ENCODE measurements at places on chromosomes 4 and X. TPM values are rescaled to one million over a fixed set of nuclear protein-coding genes. Genes with fewer than 3 reads are reported as not detected.

DNA sequence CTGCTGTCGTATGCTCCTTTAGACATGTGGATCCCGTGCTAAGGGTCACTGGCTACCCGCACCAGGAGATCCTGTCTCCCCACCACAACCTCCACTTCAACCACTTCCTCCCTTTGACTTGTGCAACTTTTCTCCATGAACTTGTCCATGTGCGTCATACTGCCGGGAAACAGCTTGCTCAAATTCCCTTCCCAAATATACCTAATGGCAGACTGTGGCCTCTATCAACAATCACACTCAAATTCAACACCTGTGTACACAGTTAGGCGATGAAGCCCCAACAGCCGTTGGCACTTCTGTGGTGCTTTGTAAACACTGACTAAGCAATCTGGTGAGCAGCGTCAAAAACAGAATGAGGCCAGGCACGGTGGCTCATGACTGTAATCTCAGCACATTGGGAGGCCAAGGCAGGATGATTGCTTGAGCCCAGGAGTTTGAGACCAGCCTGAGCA, 49.5 kb downstream of the CD99L2 start:
- DNase-seq: no peak

PABPC5 gene
- not detected for total RNA-seq

GRCh38 chr4:15001869-15002658, at the start of gene CPEB2:
TSS of gene CPEB2 (plus strand) at chr4:15002481. CDS start at chr4:15002674, 193 bp downstream.
- peak; percentile 63 for DNase-seq

CD38 gene
- total RNA-seq: not detected

C4orf51 gene
- total RNA-seq: not detected

DNA sequence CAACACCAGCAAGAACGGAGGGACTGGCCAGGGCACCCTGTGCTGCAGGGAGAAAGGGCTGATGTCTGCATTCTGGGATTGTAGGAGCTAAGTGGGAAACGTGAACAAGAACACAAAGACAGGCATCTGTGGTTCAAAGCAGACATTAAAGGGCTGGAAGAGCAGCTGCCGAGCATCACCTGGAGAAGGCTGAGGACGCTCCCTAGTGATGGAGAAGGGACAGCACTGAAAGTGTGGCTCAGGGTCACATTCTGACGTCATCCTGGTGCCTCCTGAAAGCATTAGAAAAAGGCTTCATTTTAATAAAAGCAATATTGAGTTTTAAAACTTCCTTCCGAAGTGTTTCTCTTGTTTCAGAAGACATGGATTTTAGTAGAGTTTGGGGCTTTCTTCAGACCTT, 62.3 kb downstream of the CLDN22 start:
- no peak for DNase-seq

GRCh38 chr4:91298156-91298700, 1005.5 kb upstream of the GRID2 start:
- no peak for DNase-seq

DNA sequence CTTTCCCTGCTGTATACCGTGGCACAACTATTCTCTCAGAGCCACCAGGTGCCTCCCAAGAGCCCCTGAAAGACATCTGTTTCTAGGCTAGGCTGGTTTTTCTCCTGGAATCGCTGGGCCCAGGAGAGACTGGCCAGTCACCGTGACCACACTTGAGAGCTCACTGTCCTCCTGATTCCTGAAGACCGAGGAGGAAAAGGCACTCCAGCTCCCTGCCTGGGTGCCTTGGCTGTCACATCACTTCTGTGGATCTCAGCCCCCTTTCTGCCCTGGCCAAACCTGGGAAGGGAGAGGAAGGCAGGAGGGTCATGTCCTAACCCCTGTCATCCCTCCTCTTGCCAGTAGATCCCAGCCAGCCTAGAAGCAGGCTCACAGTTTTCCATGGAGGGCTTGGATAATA, 54.7 kb upstream of the LAS1L start:
- no peak for DNase-seq

DNA sequence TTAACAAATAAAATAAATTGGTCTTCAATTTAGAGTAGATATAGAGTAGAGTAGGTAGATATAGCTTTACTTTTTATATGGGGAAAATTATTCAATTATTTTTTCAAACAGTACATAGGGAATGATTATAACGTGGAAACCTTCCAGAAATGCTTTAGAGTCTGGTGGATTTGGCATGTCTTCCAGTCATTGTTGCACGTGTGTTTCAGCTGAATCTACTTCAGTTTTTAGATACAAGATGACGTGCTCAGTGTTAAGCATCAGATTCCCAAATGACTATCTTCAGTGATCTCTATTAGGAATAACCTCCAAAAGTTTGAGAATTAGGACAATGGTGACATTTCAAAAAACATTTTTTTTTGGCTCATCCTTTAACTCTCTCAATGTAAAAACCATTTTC, 616.9 kb downstream of the ANKRD50 start:
- no peak for DNase-seq

DNA sequence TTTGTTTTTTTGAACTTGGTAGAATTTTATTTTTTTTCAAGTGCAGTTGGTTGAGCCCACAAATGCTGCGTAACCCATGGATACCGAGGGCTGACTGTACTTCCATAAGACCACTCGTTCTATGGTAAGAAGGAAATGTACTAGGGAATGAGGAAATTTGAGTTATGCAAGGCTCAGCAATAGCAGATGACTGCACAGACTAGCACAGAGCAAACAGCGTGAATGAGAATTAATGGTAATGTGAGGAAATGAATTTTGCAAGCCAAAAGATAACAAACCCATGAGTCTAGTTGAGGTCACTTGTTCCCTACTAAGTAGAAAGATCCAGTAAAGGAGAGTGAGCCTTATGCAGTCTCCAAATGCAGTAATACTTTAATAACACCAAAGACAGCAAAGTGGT, 17.4 kb downstream of the GSPT2 start:
- DNase-seq: no peak

- DNase-seq: no peak
These were observed 164.4 kb downstream of the GRIA3 start for GRCh38 chrX:123348468-123348867.

DNA sequence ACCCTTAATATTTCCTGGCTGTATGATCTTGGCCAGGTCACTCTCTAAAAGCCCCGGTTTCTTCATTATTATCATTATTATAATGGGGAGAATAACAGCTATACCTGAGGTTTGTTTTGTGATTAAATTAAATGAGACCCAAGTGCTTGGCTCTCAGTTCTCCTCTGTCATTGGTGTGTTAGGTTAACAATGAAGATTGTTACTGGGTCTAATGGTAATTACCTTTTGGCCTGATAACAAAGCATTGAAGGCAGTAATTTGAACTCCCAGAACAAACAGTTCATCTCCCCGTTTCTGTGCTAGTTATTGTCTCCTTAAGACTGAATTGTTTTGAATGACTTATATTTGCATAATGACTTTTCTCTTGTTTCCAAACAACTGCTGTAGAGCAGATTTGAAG, 6.8 kb upstream of the ANAPC4 start:
- DNase-seq: no peak

AMOT gene
- 55.7 TPM for total RNA-seq

FMR1NB gene
- total RNA-seq: not detected

ADAMTS3 gene
- not detected for total RNA-seq

GRCh38 chr4:48796927-48797679, 17.0 kb upstream of the FRYL start:
- DNase-seq: no peak

Data from Caco-2 (cell line).